Left ventricle myocardium inferior (tissue), 1 donor: ENCODE measurements at places on chromosomes 12 and 14.

- DNase-seq = no peak
Observed at GRCh38 chr12:26492406-26492805, 297.0 kb downstream of the SSPN start.

- no peak for DNase-seq
Observed at GRCh38 chr12:12819221-12819620, 6.1 kb downstream of the DDX47 start.

DNA sequence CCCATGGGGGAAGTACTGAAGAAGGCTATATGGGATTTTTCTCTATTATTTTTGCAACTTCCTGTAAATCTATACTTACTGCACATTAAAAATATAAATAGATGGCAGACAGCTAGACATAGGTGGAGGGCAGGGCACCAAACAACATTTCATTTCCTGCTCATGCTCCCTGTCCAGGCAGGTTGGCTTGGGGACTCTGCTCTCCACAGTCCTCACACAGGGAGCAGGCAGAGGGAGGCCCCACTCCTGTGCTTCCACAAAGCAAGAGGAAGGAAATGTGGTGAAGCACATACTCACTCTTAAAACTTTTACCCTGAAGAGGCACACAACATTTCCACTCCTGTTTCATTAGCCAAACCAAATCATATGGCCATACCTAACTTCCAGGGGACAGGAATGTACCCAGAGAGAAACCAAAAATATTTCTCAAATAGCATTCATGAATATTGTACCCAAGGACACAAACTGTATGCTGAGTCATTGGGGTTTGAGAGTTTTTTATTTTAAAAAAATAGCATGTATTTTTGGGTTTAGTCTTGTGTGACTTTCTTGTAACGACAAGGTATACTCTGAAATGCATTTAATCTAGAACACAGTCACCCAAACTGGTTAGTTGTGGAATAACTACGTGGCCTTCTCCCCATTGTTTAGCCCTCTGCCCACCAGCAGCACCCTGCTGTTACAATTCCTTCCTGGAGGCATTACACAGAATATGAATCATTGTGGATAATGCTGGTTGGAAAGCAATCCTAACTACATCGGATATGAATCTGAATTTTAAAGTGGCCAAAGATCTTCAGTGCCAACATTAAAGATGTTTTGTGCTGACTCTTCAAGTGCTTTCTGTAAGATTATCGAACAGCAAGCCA lies 40.9 kb downstream of the RTN1 start:
- DNase-seq = no peak

- no peak for DNase-seq
Observed at GRCh38 chr12:20492251-20492760, 124.0 kb downstream of the PDE3A start.

DNA sequence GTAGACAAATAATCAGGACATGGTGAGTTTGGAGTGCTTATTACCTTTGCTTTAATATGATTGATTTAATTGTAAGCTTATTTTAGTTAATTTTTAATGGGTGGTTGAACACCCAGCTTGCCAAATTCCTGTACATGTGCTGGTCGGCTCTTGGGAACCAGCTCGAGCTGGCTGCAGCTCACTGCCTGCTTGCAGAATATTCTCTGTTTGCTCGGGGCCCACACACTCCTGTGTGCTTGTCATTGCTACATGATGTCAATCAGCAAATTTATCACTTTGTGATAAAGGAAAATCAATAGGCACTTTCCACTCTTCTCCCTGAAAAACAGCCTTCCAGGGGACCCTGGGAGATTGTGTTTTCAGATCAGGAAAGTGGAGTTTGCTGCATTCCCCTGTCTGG lies 141.1 kb upstream of the LHX5 start:
- no peak for DNase-seq

- no peak for DNase-seq
Observed at GRCh38 chr12:101719566-101719965, 19.7 kb downstream of the SYCP3 start.

DNA sequence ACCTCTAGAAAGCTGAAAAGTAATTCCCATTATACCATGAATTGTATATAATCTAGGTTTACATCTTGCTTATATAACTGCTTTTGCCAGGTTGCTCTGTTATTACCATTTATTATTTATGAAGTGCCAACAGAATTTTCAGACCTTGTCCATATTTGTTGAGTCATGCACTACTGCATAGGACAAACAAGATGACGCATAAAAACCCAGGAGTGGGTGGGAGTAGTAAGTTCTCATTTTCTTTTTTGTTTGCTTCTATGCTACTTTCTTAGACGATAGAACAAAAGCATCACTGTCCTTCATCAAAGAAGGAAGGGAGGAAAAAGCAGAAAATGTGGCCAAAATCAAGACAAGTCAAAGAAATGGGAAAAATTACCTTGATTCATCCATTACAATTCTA lies 119.0 kb upstream of the RASSF8 start:
- no peak for DNase-seq

DNA sequence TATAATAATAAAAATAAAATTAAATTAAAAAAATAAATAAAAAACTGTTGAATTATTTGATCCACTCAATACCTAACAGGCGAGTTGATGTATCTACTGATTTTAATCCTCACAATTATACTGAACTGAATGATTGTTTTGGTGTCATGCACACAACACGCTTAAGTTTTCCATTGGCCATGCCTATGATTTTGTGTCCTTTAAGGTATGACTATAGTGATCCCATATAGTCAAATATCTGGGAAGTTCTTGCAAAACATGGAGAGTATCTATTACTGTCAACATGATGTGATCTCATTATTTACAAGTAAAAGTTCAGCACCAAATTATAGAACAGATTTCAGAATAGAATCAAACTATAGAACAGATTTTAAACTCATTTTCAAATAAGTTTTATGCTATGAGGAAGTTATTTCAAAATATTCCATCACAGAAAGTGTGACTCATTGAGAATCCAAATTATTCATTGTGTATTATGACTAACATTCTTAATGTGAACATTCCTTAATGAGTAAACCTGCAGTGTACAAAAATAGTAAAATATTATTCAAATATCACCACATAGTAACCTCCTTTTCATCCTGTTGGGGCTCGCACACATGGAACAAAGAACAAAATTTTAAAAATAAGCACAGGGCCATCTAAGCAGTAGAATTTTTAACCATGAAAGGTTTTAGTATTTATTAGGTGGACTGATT lies 190.4 kb downstream of the SLC25A21 start:
- DNase-seq = no peak

DNA sequence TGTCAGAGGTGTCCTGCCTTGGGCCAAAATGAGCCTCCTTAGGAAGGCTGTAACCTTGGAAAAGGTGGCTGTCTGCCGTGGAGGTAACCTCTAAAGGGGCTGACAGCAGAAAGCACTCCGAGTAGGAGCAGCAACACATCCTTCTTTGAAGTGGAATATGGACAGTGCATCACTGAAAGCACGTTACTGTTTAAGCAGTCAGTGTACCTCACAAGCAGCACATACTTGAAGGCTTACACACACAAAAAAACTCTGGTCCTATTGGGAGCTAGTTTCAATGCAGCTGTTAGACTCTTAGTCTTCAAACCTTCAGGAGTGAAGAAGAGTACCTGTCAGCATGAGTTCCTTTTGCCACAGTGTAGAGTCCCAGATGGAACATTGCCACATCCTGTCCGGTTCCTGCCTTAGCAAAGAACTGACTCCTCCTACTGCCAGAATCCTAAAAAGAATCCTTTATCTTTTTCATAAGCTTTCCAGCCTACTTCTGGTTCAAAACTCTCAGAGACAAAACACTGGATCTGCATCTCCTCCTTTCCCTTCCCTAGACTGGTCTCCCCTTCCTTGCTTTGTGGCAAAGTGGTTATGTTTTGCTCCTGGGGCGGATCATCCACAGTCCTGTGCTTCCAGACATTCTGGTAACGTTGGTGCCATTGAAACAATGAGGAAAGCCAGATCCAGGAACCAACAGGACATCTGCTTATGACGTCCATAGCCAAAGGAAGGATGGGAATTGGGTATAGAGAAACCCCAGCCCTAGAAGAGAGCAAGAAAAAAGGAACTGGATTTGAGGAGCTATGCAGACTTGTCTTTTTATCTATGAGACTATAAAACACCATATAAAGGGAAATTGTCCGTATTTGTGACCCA lies 8.5 kb upstream of the MDM1 start:
- no peak for DNase-seq

DNA sequence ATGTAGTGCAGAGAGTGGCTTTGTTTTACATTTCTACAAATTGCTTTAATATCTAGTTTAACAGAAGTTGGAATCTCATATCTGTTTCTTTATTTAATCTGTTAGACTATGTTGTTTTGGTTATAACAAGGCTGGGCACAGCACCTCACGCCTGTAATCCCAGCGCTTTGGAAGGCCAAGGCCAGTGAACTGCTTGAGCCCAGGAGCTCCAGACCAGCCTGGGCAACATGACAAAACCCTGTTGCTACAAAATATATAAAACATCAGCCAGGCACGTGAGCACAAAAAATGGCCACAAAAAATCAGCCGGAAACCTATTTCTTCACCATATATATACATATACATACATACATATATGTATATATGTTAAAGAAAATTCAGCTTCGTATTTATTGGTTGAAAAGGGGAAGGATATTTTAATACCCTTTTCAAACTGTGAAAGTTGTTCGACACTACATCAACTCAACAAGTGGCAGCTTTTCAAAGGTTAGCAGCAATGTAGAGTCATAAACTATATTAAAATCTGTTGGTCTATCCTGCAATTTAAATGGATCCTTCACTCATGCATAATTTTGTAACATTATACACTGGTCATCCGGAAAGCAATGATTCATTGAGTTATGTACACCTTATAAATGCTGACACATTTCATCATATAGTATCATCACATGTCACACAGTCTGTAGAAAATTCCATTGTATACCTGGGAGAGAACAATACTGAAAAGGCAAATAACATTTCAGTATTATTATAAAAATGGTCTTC lies 7.1 kb downstream of the NR2C1 start:
- no peak for DNase-seq

DNA sequence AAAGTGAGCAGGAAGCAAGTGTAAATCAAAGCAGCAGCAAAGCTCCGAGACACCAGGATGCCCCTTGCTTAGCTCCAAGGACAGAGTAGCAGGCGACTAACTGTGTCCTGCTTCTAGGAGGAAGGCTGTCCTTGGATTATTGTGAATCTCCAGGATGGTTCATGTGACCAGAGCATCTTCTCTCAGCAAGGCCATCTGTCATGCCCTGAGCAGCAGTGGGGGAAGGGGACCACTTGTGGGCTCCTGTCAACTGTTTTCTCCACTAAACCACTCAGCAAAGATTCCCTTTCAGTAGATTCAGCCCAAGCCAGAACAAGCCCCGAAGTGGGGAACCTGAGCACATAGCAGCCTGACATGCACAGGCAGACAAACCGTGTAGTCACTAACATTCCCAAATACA lies 19.4 kb downstream of the MAP3K9 start:
- no peak for DNase-seq
